ENCODE measurements at places on chromosomes 6 and 20.

DNA sequence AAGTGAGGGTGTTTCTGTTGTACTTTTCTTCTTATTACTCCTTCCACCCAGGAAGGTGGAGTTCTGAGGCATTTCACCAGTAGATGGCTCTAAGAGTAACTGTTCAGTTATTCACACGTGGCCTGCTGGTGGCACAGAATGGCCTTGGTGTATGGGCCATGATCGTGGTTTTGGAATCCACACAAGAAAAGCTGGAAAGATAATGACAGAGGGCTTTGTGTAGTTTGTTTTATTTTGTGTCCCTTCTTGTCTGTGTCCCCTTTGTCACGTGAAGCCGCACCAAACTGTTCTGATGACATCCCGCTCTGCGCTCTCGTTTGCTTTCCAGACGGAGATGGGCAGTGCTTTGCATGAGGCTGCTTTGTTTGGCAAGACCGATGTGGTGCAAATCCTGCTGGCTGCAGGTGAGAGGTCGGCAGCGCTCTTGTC is 93.4 kb downstream of the ANKS1A start:
- peak; percentile 36 for DNase-seq

GRCh38 chr20:8854571-8854970 is 214.3 kb upstream of the PLCB4 start:
- peak; percentile 56 for DNase-seq

DNA sequence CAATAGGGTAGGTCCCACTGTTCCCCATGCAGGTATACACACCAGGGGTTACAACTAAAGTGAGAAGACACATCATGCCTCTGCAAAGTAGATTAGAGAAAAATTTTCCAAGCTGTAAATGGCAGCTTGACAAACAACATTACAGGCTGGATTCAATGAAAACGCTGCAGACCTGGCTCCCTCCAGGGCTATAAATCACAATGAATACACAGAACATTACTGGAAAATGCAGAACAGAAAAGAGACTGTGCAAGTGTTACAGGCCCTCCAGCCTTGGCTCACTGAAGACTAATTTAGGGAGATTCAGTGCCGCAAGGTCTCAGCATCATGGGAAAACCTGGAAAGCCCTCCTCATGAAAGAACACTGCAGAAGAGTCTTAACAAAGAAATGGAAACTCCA is 207.8 kb downstream of the KHDC1L start:
- DNase-seq, result no peak

DNA sequence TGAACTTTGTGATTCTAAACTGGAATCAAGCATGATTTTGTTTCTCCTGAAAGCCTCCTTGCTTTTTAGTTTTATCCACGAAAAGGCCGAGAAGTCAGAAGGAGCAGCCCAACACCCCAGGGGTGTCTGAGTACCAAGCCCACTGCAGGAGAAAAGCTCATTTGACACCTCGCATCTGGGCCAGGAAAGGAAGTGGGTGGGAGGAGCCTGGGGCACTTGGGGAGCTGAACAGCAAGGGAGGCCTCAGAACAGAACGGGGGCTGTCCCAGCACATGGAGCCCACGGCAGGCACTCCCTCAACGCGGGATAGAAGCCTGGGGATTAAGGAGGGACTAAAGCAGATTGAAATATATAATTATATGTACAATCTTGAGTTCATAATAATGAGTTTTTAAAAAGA is 6.6 kb downstream of the KIF25 start:
- DNase-seq, result no peak

DNA sequence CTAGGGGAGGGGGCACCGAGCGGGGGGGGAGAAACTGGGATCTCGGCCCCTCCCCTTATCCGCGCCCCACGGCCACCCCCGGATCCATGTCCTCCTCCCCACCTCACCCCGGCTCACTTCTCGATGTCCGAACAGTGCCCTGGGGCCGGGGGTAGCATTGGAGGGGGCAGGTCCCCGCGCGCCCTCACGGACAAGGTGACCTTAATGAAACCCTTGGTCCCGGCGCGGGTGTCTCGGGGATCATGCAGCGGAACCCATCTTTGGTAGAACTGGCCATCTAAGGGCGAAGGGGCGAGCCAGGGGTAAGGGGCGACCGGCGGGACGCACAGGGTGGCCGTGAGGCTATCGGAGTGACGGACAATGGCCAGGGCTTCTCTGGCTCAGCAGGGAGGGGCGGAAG is 13.6 kb upstream of the SPAG4 start:
- DNase-seq, result no peak

- DNase-seq, result peak; percentile 59
Observed at GRCh38 chr6:105678516-105678915, 275.6 kb upstream of the PREP start.

GRCh38 chr20:3871550-3872265 is 17.5 kb upstream of the PANK2 start:
- no peak for DNase-seq

DNA sequence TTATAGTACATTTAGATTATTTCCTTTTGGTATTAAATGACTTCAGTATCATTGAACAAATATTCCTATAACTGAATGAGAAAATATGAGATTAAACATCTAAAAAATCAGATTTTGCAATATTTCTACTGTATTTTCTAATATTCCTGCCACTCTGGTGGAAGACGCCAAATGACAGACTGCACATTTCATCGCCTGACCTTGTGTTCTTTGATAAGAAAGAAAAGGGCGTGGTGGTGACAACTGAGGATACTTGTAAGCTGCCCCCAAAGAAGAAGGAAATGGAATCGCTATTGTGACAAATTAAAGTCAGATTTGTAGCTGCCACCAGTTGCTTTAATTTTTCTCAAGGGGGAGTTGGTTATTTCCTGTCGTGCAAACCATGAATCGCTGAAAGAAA is 131.3 kb downstream of the MTFR2 start:
- no peak for DNase-seq

GRCh38 chr6:90467546-90467945 is 119.3 kb downstream of the MAP3K7 start:
- DNase-seq, result no peak

DNA sequence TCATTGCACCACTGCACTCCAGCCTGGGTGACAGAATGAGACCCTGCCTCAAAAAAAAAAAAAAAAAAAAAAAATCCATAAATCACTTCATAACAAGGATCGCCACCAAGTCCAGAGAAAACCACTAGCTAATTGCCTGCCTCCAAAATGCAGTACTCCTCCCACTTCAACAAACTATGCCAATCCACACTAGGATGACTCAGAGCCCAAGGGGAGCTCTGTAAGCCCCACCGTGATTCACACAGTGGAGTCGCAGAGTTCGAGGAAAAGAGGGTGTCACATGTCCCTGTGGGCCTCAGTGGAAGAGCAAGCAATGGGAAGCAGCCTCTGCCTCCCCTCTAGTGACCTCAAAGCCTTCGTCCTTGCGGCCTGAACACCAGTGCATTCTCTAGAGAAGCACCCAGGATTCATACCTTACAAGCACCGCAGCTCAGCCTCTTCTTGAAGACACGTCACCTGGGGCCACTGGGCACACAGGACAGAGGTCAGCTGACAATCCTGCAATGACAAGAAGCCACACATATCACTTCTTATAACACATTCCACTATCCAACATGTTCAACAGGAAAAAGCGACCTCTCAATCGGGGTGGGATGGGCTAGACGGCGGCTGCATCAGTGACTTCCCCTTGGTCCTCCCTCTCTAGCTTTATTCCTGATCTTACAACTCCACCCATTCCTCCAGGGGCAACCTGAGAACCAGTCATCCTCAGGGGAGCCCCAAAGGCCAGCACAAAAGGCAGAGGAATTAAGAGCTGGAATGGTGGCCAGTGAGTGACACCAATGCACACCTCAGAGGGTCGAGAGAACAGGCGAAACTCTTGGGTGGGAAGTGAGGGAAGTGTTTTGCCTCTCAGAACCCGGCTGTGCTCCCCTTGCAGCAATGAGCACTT is 8.9 kb downstream of the SNHG17 start:
- peak; percentile 91 for DNase-seq

DNA sequence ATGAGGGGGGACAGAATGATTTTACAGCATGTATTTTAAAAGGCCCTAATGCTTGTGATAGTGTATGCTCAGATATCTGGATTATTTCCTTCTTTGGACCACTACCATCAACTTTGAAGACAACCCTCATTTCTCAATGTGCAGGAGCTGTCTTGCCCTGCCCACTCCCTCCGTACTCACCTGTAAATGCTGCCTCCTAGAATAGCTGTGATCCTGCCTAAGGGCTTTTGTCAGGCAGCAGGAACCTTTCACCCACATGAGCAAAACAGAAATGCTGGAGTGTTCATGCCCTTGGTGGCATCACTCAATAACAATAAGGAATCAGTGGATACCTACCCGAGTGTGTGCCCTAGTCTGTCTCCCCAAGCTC is 723.6 kb upstream of the FLRT3 start:
- no peak for DNase-seq

DNA sequence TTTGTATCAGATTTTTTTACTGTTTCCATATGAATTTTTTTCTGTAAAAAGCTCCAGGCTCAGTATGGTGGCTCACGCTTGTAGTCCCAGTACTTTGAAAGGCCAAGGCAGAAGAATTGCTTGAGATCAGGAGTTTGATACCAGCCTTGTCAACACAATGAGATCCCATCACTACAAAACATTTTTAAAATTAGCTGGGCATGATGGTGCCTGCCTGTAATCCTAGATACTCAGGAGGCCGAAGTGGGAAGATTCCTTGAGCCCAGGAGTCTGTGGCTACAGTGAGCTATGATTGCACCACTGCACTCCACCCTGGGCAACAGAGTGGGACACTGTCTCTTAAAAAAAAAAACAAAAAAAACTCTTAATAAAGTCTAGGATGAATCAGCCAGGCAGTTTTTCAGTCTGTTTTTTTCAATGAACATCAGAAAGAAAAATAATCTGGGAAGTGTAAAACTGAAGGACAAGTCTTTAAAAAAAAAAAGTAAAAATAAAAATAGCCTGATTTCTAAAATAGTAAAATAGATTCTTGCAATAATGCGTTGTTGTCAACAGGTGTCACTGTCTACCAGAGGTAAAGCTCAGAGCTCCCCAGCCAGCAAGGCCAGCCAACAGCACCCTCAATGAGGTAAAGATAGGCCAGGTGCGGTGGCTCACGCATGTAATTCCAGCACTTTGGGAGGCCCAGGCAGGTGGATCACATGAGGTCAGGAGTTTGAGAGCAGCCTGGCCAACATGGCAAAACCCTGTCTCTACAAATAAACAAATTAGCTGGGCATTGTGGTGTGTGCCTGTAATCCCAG is 9.3 kb upstream of the ATG5 start:
- DNase-seq, result peak; percentile 38

GRCh38 chr20:34988191-34988540 is 32.5 kb downstream of the MYH7B start:
- DNase-seq, result peak; percentile 3

- DNase-seq, result no peak
Observed at GRCh38 chr6:137512757-137513605, 18.8 kb upstream of the OLIG3 start.

DNA sequence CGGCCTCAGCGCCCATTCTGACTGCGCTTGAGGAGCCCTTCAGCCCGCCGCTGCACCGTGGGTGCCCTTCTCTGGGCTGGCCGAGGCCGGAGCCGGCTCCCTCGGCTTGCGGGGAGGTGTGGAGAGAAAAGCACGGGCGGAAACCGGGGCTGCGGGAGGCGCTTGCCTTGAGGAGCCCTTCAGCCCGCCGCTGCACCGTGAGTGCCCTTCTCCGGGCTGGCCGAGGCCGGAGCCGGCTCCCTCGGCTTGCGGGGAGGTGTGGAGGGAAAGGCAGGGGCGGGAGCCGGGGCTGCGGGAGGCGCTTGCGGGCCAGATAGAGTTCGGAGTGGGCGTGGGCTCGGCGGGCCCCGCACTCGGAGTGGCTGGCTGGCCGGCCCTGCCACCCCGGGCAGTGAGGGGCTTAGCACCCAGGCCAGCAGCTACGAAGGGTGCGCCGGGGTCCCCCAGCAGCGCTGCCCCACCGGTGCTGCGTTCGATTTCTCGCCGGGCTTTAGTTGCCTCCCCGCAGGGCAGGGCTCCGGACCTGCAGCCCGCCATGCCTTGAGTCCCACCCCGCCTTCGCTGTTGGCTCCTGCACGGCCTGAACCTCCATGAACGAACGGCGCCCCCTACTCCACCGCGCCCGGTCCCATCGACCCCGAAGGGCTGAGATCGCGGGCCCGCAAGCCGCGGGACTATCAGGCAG is 45.7 kb upstream of the MCUR1 start:
- no peak for DNase-seq

- DNase-seq, result no peak
Observed at GRCh38 chr6:42690151-42690702, 32.2 kb downstream of the PRPH2 start.

GRCh38 chr20:57795342-57795697 is 85.5 kb upstream of the PMEPA1 start:
- peak; percentile 24 for DNase-seq

- no peak for DNase-seq
Observed at GRCh38 chr6:165843568-165844113, 180.6 kb upstream of the PDE10A start.

DNA sequence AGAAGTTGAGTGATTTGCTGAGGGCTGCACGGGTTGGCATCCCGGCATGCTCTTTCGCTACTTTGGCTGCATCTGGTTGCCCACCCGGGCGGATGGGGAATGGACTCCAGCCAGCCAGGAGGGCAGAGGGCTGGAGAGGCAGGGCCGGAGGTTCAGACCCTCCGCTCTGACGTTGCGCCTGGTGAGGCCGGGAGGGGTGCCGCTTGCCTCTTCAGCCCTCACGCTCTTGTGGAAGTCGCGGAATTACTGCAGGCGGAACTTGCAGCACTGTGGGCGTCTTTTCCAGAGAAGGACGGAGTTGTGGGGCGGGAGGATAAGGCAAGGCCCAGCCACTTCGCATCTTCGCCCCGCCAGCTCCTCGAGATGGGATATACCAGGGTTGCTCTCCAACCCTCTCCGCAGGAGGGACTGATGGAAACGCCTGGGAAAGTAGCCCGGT is 656 bp downstream of the RTEL1 start:
- peak; percentile 24 for DNase-seq

DNA sequence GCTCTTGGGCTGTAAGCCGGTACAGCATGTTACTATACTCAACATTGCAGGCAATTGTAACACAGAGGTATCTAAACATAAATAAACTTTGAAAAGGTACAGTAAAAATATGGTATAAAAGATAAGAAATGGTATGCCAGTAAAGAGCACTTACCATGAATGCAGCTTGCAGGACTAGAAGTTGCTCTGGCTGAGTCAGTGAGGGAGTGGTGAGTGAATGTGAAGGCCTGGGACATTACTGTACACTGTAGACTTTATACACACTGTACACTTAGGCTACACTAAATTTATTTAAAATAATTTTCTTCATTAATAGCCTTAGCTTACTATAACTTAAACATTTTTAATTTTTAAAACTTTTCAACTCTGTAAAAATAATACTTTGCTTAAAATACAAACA is 37.8 kb upstream of the ANKEF1 start:
- no peak for DNase-seq

DNA sequence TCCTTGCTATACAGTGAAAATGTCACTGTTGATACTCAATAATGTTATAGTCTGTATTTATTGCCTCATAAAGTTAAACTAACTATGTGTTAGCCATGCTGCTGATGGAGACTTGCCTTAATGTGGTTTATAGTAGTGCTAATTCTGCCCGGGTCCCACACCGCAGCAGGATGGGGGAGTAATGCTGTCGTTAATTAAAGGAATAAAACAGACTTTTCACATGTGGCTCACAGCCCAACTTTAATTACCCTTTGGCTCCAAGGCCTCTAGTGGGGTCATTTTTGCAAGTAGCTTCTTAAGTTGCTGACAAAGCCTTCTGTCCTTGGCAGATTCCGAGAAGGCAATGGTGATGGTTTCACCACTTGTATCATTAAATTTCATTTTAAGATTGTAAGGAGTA is 634.3 kb downstream of the TBC1D32 start:
- DNase-seq, result no peak
